Activated naive CD8-positive, alpha-beta T cell treated with anti-CD3 and anti-CD28 coated beads, Interleukin-2, amount 10 ng/mL, durations not matched to agents 7 days and 5 days (primary cell): ENCODE measurements at places on chromosomes 5 and 9. TPM values are rescaled to one million over a fixed set of nuclear protein-coding genes. Genes with fewer than 3 reads are reported as not detected.

- DNase-seq: no peak
Measured at GRCh38 chr5:39080597-39081204, 6.5 kb upstream of the RICTOR start.

GRCh38 chr5:143509758-143510221 is 106.3 kb upstream of the NR3C1 start:
- DNase-seq: no peak

The SLC45A2 gene
- 0.40 TPM for total RNA-seq

The C9orf153 gene
- total RNA-seq: 0.34 TPM

GRCh38 chr9:130908146-130908877 is 11.7 kb upstream of the QRFP start:
- no peak for DNase-seq

DNA sequence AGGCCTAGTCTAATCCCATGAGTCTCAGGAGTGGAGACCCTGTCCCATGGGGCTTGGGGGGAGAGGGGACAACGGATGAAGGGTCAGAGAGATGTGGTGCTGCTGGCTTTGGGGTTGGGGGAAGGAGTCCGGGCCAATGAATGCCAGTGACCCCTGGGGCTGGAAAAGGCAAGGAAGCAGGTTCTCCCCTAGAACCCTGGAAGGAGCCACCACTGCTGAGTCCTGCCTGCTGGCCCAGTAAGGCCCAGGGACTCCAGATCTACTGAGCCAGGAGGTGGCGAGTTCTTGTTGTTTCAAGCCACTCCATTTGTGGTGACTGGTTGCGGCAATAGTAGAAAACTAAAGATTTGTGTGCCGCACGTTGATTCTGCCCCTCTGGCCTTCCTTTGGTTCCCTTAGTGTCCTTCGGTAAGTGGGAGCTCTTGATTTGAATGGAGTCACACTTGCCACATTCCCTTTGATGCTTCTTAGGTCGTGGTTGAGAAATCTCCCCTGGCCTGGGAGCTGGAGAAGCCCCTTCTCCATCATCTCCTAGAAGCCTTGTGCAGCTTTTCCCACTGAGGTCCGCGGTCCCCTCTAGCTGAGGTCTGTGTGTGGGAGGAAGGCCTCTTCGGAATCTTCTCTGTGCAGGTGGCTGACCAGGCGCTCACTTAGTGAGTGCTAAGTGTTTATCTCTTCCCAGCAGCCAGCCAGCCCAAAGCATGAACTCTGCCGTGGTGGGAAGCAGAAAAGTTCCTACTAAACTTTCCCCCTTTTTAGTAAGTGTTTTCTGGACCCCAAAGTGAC is 9.0 kb downstream of the FCN1 start:
- DNase-seq: no peak

GRCh38 chr5:113202746-113203716 is 226.4 kb downstream of the DCP2 start:
- no peak for DNase-seq

The BHMT2 gene
- not detected for total RNA-seq

DNA sequence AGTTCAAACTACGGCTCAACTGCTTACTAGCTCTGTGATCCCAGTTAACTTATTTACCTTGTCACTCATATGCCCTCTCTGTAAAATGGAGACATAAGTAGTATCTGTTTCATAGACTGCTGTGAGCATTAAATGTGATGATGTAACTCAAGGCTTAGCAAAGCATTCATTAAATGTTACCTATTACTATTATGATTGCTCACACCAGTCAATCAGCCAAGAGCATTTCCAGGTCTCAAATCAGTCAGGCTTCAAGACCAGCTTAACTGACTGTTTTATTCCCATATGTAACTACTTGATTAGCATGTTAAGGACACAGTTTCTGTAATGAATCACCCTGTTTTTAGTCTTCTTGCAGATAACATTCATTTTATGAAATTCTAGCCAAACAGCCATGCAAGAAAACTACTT is 413.3 kb downstream of the MLLT3 start:
- DNase-seq: no peak

The GZMA gene
- total RNA-seq: 250 TPM

GRCh38 chr9:90287567-90288274 is 354.9 kb downstream of the DIRAS2 start:
- no peak for DNase-seq

- no peak for DNase-seq
Measured at GRCh38 chr5:157900644-157901043, 41.7 kb upstream of the CLINT1 start.

- no peak for DNase-seq
Measured at GRCh38 chr9:98612061-98612752, 96.5 kb downstream of the GABBR2 start.

GRCh38 chr9:134328841-134329575 is 2.8 kb downstream of the RXRA start:
- no peak for DNase-seq

GRCh38 chr9:81562231-81563019 is 126.9 kb downstream of the TLE1 start:
- no peak for DNase-seq

DNA sequence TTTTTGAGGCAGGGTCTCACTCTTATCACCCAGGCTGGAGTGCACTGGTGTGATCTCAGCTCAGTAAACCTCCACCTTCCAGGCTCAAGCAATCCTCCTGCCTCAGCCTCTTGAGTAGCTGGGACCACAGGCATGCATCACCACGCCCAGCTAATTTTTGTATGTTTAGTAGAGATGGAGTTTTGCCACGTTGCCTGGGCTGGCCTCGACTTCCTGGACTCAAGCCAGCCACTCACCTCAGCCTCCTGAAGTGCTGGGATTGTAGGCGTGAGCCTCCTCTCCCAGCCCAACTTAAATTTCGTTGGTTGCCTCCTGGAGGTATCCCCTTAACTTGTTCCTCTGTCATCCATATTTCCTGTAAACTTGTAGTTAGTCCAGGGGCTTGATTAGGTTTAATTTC is 47.2 kb downstream of the RAB24 start:
- no peak for DNase-seq

The RNF183 gene
- total RNA-seq: 0.37 TPM

- no peak for DNase-seq
Measured at GRCh38 chr5:31047007-31047406, 146.5 kb upstream of the CDH6 start.

The GBGT1 gene
- total RNA-seq: 4.5 TPM

DNA sequence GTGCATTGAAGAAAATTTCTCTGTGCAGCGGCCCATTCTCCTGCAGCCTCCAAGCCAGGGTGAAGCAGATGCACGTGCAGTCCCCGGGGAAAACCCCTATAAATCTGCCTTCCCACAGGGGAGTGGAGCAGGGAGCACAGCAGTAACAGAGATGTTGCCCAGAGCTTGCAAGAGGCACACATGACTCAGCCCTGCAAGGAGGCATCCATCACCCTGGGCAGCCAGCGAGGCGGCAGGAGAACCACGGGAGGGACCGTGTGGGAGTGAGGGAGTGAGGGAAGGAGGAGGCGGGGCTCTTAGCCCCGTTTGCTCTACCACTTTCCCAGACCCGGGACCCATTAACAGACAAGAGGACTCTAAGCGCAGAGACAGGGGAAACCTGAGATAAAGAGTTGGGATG is 96.2 kb upstream of the ARAP3 start:
- DNase-seq: no peak

DNA sequence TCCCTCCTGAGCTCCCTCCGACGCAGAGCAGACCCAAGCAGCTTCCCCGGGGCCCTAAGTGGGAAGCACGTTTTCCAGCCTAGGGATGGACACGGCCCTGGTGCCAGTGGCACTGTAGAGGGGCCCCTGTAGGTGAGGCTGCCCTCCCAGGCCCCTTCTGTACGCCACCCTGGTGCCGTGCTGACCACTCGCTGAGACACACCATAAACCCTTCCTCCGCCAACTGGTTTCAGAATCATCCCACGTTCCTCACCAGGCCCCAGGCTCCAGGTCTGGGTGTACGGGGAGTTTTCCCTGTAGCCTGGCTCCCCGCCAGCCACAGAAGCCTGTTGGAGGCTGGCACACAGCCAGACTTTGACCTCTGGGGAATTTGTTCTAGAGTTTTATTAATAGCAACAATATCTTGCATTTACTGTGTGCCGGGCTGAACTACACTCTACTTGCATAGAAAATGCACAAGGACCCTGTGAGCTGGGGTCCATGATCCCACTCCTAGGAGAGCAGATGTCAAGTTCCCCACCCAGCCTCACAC is 18.2 kb upstream of the WDR38 start:
- DNase-seq: no peak

The PCDHGB5 gene
- total RNA-seq: not detected
